ENCODE measurements at places on chromosomes 7 and 10.
A peak's percentile ranks its signal among the peaks of the same experiment; 100 is the strongest.

GRCh38 chr10:116126239-116126638 is 146.8 kb downstream of the GFRA1 start:
- DNase-seq: no peak

DNA sequence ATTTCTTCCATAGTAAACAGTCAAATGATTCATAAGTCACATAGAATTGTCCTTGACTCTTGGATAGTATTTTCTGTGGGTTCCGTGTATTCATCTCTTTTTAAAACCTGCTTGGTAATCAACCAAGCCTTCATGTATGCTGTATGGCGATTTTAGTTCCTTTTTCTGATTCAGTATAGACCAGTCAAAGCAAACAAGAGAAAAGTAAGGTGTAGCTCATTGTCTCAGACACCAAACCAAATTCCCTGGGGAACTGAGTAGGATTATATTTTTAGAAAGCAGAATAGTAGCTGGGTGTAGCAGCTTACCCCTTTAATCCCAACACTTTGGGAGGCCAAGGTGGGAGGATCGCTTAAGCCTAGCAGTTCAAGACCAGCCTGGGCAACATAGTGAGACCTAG is 240.5 kb downstream of the BBS9 start:
- no peak for DNase-seq

DNA sequence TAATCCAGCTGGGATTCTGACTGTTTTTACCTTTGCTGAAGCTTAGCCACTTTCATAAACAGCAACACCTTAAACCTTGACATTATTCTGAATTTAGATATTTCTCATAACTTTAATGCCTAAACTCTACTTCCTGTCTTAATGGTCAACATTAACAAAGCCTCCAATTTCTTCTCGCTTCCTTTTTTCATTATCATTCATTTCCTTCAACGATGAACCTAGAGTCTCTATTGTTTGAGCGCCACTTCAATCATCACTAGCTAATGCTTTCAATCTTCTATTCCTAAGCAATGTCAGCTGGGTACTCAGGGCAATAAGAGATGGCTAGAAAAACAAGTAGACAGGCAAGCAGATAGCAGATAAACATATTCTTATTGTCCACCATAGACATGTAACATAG is 96.6 kb upstream of the TMEM196 start:
- no peak for DNase-seq

- no peak for DNase-seq
Measured at GRCh38 chr10:60706146-60706545, 72.1 kb upstream of the CDK1 start.

- no peak for DNase-seq
Measured at GRCh38 chr10:75266945-75267344, 31.2 kb upstream of the COMTD1 start.

DNA sequence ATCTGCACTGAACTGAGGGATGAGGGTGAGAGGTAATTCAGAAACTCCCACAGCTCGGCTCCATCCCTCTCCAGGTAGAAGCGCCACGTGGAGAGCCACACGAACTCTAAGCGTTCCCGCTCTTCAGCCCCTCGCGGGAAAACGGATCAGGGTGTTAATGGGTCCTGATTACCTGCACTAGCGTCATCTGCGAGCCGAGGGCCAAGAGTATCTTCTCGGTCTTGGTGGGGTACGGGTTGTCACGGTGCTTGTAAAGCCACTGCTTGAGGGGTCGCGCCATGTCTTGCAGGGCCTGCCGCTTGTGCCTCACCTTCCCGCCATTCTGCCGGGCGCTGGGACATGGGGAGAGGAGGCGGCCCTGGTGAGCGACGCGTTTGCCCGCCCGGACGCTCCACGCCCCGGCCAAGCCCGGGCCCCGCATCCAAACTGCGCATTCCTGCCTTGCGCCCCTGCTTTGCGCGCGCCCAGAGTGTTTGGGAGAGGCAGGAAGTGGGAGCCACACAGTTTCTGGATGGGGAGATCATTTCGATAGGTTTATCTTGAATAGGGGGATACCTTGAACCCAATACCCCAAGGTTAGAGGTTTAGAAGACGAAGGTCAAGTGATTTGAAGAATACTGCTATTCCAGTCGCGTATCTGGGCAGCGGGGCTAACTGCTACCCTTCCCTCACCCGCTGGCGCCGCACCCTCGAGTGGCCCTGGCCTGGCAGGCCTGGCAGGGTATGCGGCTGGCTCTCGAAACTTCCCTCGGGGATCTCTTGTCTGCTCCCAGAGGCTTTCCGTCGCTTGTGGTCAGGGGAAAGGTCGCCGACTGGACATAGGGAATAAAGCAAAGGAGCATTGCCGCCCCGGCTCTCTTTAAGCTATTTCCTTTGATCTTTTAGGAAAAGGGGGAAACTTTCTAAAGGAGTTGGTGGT is 4.2 kb downstream of the MKX start:
- DNase-seq: no peak

DNA sequence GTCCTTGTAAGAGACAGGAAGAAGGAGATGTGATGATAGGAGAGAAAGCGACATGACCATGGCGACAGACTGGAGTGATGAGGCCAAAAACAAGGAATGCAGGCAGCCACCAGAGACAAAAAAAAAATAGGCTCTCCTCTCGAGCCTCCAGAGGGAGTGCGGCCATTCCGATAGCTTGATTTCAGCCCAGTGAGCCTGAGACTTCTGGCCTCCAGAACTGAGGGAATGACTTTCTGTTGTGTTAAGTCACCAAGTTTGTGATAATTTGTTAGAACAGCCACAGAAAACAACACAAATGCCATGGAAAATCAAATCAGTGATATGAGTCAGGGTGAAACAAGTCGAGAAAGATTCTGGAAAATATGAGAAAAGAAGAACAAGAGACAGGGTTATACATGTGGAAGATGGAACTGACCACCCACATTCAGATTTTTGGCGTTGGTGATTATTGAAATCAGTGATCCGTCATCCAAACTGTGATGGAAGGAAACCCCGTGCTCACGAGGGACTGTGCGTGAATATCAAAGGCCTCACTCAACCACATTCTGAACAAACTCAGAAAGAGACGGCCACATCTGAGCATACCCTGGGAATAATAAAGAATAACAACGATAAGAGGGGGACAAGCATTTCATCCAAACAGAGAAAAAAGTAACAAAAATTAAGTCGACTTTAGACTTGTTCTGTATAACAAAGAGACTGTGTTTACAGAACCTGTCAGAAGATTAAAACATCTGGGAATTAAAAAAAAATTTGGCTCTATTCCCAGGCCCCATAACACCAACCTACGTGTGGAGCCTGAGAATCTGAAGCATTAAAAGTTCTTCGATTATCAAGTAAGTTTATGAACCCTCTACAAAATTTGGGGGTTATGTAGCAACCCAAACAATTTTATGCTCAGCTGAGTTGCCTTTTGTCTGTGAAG is 72.1 kb downstream of the EEPD1 start:
- DNase-seq: no peak

DNA sequence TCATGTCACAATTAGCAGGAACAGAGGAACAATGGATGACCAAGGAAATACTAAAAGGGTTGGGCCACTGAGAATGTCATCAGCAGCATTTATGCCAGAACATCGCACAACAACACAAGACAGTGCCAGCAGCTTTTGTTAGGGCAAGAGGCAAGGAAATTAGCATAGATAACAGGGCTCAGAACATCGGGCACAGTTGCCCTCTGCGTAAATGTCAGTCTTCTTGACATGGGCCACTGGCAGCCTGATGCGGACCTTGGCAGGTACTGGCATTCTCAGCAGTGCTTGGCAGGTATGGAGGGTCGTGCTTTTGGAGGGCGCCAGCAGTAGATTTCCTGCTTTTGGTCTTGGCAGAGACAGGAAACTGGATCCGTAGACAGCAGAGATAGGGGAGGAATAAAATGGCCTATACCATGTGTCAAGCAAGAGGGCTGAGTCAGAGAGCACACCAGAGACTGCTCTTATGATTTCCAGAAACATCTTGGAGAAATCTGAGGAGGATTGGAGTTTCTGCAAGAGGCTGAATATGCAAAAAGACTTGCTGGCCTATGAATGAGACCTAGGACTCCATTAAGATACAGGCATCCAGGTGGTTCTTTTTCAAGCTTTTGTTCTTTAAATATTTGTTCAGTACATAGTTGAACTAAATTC is 371.5 kb upstream of the MTPN start:
- DNase-seq: no peak

- DNase-seq: peak; percentile 73
Measured at GRCh38 chr7:32588657-32589056, 93.4 kb downstream of the AVL9 start.

DNA sequence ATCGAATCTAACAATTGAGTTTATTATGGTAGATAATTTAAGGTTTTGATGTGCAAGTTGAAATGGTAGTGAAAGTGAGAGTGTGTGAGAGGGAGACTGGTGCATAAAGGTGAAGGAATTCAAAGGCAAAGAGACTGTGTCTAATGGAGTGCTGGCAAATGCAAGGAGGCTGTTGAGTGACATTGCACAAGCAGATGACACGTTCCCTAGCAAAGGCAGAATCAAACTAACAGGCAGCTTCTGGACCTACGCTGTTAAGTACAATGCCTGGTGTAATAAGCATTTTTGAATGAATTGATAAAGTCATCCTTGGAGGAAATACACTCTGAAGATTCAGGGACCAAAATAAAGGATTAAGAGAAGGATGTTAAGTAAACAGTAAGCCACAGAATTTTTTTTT is 11.7 kb upstream of the GPR141 start:
- DNase-seq: no peak

All from Kasumi-1 (cell line).